ENCODE measurements at places on chromosomes 3 and 15.

DNA sequence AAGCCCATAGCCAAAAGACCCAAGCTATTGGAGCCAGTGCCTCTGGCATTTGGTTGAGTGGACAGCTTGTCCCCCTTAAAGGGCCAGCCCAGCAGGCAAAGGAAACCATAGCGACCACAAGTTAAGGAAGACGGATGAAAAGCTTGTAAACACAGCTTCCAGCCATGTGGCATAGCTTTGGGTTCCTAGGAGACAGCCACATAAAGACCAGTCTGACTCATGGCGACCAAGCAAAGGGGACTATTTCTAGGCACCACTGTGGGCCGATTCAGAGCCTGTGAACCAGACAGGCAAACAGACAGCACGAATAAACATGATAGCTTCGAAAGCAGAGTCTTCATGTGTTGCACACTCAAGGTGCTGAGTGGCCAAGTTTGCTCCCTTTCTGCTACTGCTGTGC lies 30.5 kb upstream of the SRGAP3 start:
- DNase-seq, result no peak

- no peak for DNase-seq
These were observed 32.3 kb downstream of the PDZRN3 start for GRCh38 chr3:73592154-73593144.

GRCh38 chr15:39167164-39168058 lies 413.5 kb upstream of the THBS1 start:
- no peak for DNase-seq

DNA sequence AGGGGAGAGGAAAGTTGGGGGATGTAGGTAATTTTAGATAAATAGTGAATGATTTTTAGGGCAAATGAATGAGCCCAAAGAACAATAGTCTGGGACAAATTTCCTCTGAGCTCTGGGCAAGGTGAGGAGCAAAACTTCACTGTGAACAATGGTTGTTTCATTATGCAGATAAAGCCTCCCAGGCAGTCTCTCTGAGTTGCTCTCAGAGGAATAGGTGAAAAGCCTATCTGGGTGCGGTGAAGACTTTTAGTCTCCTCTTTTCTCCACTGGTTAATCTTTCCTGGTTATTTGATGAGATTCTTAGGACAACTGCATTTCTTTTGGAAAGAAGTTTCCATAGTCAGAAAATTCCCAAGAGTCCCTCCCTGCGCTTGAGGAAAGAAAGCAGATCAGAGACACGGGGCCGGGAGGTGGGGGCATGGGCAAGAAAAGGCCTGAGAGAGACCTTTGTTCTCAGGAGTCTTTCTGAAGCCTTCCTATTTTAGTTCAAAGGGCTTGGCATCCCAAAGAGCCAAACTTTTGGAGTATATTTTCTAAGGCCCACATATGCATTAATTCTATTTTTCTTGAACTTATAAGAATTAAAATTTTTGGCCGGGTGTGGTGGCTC lies 353.6 kb upstream of the SLCO3A1 start:
- DNase-seq, result no peak

GRCh38 chr15:69096196-69096595 lies 64.2 kb upstream of the GLCE start:
- no peak for DNase-seq

GRCh38 chr15:29687204-29687815 lies 135.0 kb downstream of the TJP1 start:
- DNase-seq, result no peak

GRCh38 chr3:59043391-59043790 lies 6.4 kb downstream of the CFAP20DC start:
- DNase-seq, result no peak

DNA sequence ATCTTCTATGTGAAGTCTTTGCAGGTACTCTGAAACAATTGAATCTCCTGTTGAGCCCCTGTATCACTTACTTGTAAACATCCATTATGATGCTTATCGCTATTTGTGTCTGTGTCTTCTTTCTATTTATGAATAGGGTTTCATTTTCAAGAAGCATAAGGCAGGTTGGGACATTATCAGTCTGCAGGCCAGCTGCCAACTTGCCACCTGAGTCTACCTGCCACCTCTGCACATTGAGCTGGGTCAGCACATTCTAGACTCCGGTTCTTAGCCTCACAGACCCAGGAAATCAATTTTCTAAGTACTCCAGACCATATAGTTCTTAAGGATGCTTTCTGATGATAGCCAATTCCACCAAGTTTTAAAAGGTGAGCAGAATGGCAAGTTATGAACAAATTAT lies 105.7 kb upstream of the MCTP2 start:
- no peak for DNase-seq

GRCh38 chr3:183369117-183369516 lies 59.3 kb downstream of the MCF2L2 start:
- DNase-seq, result no peak

DNA sequence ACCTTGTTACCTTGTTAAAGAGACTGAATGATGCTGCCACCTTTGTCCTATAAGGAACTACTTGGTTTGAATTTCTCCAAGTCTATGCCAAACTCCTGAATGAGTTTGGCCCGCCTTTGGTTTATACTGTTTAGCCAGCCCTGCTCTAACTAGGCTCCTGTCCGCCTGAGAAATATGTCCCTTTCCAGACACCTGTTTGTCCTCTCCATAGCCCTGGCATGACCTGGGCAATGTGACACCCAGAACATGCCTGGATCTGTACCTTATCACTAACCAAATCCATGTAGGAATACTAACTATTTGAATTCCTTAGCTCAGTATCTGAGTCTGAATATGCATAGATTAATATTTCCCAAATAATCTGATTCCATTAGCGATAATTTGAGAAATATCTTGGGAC lies 24.4 kb upstream of the TMC3 start:
- no peak for DNase-seq

GRCh38 chr3:135087782-135088181 lies 292.7 kb downstream of the EPHB1 start:
- DNase-seq, result no peak

DNA sequence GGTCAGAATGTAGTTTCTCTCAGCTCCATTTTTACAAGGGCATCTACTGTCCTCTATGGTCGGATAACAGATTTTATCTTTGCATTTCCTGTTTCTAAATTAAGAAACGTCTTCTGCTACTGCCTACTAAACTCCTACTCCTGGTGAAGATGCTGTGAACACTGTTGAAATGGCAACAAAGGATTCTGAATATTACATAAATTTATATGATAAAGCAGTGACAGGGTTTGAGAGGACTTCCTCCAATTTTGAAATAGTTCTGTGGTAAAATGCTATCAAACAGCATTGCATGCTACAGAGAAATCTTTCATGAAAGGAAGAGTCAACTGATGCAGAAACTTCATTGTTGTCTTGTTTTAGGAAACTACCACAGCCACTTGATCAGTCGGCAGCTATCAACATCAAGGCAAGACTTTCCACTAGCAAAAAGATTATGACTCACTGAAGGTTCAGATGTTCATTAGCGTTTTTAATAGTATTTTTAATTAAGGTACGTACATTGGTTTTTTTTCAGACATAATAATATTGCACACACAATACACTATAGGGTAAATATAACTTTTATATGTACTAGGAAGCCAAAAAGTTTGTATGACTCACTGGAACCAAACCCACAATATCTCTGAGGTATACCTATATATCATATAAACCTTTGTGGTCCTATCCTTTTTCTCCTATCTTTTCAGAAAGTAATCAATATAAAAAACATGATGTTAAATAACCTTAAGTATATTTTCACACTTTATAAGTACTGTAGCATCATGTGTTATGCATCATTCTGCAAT lies 156.1 kb downstream of the STAG1 start:
- DNase-seq, result no peak

DNA sequence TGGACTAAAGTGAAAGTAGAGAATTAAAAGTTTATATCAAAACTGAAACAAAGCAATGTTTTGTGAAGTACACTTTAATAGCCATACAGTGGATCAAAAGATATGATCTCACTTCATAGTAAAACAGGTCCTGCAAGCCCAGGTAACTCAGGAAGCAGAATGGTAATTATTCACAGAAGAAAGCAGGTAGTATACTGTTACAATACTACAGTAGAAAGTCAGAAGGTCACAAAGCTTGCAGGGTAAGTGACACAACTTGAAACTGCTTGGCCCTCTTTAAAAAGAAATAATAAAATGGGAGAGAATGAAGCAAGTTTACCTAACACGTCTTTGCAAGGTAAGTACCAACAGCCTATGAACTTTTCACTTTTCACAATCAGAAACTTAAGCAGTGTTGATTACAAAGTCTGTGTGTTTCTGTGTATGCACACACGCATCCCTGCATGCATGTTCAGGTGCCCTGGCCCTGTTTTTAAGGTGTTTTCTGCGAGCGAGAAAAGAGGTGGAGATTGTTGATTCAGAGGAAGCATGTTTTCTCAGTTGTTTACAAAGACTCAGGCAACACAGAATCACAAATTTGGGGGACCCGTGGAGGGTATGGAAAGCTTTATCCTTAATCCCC lies at the start of gene NAALADL2:
Gene NAALADL2 (plus strand): TSS at position 221 of the 622 bp plus-strand sequence.
- DNase-seq, result no peak

- no peak for DNase-seq
These were observed 143.4 kb downstream of the NSMCE3 start for GRCh38 chr15:29126208-29126536.

DNA sequence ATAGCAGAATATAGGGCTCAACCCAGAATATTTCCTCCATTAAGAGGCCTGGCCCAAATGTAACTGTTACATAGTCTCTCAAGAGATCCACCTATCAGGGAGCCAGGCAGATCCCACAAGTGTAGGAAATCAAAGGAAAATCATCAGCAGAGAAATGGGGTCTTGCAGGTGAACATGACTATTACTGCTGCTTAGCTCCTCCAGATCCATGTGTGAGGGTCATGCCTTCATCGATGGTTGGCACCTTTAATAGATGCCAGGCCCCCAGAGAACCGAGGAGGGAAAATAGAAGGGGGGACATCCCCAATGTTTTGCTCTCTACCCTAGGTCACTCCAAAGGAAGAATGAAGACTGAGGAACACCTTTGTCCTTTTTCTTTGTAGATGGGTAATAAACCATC lies 1029.9 kb upstream of the CADM2 start:
- no peak for DNase-seq

DNA sequence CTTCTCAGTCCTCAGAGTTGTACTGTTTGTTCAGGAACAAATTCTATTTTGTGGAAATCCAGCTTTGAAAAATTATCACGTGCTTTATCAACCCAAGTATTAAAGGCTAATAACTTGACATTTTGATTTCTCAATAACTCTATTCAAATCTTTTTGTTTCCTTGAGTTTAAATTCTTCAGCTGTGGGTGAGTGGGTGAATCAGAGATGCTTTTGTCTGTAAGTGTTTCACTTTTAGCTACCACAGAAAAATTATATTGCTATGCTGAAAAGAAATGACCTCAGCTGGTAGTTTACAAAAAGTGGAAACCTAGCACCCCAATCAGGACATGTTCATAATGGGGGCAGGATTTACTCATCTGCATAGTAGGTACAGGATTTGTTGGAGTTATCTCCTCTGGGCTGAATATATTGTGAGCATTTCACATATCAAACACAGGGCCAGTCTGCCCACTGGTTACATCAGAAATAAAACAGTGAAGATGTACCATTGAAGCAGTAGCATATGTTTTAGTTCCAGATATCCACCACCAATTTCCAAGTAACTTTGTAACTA lies 30.5 kb downstream of the MINDY4B start:
- no peak for DNase-seq

DNA sequence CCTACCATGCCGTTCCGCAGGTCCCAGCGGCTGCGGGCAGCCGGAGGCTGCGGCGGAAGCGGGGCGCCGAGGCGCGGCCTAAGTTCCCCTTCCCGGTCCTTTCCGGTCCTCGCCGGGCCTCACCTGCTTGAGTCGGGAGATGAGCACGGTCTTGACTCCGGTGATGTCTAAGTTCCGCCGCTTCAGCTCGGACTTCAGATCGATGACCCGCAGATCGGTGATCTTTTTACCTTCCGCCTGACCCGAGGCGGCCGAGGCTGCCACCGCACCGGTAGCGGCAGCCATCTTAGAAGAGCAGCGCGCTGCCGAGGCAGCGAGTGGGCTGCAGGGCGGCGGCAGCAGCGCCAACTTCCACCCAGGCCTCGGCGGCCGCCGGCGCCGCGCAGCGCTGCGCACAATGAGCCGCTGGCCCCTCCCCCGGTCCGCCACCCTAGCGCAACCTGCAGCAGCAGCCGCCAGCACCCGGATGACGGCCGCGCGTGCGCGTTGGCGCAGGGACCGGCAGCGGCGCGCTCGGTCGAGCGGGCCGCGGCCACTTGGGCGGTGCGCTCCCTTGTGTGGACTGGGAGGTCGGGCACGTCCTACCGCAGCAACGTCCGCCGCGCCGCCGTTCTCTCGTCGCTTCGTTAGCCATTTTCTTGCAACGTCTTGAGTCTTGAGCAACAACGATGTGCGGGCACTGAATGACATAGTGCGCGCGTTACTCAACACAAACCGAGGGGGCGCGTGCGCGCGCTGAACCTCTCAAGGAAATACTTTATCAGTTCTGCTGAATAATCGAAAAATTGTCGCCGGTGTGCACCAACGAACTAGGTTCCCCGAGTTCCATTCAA lies at the start of gene SLTM:
Gene SLTM (minus strand): TSS at position 399 of the 833 bp plus-strand sequence. CDS start 114 bp downstream, at position 285.
- peak; percentile 87 for DNase-seq

- no peak for DNase-seq
These were observed 159.7 kb downstream of the GOLIM4 start for GRCh38 chr3:167936019-167936418.

DNA sequence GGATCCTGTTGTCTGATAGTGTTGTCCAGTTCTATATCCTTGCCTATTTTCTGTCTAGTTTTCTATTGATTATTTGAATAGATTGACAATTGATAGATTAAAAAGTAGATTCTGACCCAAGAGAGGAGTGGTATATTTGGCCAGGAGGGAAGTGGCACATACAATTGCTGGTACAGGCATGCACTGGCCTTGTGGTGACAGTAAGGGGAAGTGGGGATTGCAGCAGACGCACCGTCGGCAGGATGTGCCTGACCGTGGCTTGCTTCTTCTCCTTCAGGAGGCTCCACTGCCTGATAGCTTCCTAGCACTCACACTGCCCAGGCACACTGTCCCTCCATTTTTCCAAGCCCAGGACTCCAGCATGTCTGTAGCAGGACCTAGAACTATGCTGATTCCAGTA lies 10.5 kb downstream of the GABRG3 start:
- DNase-seq, result no peak

DNA sequence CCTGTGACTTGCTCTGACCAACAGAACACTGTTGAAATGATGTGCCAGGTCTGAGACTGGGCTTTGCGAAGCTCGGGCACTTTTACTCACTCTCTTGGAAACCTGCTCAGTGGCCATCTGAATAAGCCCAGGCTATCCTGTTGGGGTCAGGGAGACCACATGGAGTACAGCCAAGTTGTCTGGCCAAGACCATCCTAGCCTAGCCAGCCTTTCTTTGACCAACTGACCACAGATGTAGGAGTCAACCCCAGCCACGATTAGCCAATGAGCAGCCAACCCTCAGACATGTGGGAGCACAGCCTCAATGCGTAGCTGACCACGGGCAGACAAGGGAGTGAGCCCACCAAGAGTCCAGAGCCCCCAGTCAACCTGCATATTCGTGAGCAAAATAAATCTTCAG lies 26.1 kb downstream of the CCR9 start:
- no peak for DNase-seq

- no peak for DNase-seq
These were observed at the start of gene FBN1 for GRCh38 chr15:48645558-48646330. Gene FBN1, minus strand, starts transcription at chr15:48645709. Its CDS starts 940 bp downstream, at chr15:48644769.

- DNase-seq, result no peak
These were observed 60.1 kb downstream of the MBNL1 start for GRCh38 chr3:152328841-152329240.

Data from stimulated activated CD4-positive, alpha-beta T cell treated with anti-CD3 and anti-CD28 coated beads, Interleukin-15, amount 100 ng/mL, for 1 hour (primary cell).